ENCODE measurements at places on chromosomes 2 and 18.

DNA sequence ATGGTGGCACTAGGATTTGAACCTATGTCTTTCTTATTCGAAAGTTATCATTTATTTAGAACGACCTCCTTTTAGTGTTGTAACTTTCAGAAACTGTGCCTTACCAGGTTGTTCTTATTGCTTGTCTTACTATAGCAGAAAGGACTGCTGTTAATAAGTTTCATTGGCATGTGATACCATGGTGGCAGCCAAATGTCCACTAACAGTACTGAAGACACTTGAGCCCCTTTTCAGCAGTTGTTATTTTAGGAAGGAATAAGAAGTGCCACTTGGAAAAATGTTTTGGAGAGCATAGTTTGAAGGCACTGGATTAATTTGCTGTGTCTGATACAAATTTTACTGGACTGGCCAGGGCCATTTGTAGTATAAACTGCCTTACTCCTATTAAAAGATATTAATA lies 37.7 kb downstream of the CEP192 start:
- DNase-seq, result no peak

- DNase-seq, result no peak
Observed at GRCh38 chr2:105919826-105920225, 175.1 kb downstream of the NCK2 start.

GRCh38 chr2:235855011-235855410 lies 313.2 kb downstream of the GBX2 start:
- DNase-seq, result no peak

DNA sequence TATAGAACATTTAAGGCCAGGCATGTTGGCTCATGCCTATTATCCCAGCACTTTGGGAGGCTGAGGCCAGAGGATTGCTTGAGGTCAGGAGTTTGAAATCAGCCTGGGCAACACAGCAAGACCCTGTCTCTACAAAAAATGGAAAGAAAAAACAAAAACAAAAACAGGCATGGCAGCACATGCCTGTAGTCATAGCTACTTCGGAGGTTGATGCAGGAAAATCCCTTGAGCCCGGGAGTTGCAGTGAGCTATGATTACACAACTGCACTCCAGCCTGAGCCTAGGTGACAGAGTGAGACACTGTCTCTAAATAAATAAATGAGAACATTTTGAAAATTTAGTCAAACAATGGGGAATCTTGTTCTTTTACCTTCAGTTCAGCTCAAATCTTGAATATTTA lies 12.1 kb upstream of the YES1 start:
- no peak for DNase-seq

- DNase-seq, result no peak
Observed at GRCh38 chr2:95122197-95122551, 566 bp upstream of the MRPS5 start.

GRCh38 chr2:47073641-47074040 lies 81.5 kb downstream of the STPG4 start:
- DNase-seq, result no peak

GRCh38 chr18:23703057-23703986 lies 14.1 kb downstream of the LAMA3 start:
- no peak for DNase-seq

DNA sequence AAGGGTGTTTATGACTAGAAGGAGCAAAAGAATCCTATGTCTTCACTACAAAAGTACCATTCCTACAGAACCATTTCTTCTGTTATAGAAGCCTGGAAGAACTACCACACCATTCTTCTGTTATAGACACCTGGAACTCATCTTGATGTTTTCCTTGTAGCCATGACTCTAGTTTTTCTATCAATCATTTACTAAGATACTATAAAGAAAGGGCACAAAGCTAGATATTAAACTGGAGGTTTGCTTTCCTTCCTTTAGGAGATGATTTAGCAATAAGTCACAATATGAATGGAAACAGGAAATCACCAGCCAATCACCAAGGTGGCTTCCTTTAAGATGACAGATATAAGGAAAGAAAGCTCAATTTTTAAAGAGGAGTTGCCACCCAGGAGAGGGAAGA lies 100.3 kb upstream of the NEUROD1 start:
- no peak for DNase-seq

DNA sequence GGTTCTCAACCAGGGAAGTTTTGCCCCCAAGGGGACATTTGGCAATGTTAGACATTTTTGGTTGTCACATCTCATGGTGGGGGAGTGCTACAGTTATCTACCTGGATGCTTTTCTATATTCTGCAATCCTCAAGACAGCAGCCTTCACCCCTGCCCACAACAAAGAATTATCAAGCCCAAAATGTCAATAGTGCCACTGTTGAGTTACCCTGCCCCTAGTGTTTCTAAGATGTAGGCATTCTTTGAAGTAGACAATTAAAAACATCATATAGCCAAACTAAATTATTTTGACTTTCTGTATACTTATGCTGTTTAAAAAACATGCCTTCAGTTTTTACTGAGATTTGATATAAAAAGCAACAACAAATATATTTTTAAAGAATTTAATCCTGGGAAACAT lies 48.0 kb downstream of the ABI2 start:
- DNase-seq, result no peak

- no peak for DNase-seq
Observed at GRCh38 chr18:26307161-26307773, 81.0 kb downstream of the TAF4B start.

- DNase-seq, result no peak
Observed at GRCh38 chr2:232592772-232593395, 40.5 kb upstream of the EFHD1 start.

DNA sequence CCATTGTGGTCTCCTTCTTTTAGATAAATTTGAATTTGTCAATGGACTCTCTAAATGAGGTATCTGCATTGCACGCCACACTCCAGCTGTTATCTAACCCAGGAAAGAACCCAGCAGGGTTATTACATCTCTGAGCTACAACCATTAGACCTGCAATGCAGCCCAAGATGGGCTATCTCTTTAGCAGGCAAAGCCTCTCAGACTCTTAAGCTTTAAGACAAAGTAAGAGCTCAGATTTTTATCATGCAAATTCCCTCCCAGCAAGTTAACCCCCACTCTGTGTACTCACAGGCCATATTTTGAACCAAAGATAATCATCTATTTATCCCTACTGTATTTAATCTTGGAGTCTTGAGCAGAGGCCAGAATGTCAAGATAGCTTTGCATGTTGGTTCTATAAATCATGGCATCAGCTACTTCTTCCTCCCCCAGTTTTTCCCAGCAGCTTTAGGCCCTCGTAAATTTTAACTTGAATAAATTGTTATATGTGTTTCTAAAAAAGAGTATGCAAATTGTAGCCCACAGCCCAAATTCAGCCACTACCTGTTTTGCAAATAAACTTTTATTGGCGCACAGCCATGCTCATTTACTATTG lies 273.7 kb upstream of the PKDCC start:
- DNase-seq, result no peak

DNA sequence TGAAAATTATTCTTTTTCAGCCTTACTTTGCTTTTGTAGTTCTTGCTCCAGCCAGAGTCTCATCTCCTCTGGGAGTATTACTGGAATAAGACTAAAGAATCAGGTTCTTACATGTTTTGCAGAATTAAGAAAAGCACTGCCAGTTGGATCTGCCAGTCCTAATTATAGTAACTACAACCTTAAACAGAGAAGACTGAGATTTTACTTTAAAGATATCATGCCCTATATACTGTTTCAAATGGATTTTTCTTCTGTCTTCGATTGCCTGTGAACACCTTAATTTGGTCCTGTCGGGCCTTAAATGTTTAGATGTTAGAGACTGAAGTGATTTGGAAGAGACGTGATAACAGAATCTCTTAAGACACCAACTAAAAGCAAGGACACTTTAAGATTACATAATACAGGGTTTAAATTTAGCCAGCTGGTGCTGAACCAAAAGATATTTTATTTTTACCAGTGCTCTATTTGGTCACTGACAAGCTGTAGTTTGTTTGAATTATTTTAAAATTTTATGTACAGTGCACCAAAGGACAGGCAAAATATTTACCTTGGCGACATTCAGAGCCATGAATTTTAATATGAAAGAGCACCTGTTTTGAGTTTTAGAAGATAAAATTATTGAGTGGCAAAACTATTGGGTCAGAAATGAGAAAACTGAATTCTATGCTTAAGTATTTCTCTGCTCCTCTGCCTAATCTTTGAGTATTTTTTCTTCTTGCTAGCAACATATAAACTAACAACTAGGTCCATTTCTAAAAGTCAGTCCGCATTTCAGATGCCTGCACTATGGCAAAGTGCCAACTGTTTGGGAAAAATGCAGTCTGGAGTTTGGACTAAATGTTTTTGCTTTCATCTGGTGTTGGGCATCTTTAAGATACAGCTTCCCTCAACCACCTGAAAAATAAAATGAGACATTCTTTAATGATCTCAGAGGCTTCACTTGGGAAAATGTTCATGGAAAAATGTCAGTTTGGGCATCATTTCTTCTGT lies 300.0 kb downstream of the XIRP2 start:
- DNase-seq, result no peak

DNA sequence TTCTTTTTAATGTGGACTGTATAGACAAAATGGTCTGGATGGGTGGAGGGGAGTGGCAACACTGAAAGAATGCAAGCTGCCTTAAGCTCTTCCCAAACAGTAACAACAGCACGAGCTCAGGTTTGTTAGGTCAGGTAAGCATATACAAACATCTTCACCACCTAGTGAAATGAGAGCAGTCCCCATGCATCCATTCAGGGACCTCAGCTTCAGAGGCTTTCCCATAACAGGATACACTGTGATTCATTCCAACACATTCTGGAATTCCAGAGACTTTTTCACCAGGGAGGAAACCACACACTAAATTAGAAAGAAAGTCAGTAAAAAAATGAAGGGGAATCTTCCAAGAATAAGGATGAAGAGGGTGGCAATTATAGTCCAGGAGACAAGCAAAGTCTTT lies 50.4 kb upstream of the BZW1 start:
- DNase-seq, result no peak

DNA sequence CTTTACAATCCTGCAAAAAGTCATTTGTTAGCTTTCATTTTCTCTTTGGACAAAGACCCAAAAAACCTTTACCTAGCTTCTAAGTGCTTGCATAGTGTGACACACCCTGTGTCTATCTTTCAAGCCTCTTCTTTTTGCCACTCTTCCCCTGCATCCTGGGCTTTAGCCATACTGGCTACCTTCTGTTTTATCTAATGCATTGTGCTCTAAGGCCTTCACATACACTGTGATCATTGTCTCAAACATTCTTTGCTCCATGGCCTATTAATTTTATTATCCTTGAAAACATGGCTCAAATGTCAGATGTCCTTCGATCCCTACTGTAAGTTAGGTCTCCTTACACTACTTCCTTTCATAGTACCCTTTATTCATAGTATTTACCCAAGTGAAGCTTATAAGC lies 84.4 kb downstream of the PIK3C3 start:
- DNase-seq, result no peak

DNA sequence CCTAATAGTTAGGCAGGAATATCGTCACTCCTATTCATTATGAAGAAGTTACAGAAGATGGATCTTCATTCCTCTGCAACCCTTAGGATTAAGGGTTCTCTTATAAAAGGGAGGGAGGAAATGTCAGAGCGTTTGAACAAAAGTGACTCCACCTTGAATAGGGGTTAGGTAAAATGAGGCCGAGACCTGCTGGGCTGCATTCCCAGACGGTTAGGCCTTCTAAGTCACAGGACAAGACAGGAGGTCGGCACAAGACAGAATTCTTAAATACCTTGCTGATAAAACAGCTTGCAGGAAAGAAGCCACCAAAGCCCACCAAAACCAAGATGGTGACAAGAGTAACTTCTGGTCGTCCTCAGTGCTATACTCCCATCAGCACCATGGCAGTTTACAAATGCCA lies 147.6 kb downstream of the CDCA7 start:
- no peak for DNase-seq

- DNase-seq, result no peak
Observed at GRCh38 chr18:251572-251971, 16.3 kb downstream of the THOC1 start.

DNA sequence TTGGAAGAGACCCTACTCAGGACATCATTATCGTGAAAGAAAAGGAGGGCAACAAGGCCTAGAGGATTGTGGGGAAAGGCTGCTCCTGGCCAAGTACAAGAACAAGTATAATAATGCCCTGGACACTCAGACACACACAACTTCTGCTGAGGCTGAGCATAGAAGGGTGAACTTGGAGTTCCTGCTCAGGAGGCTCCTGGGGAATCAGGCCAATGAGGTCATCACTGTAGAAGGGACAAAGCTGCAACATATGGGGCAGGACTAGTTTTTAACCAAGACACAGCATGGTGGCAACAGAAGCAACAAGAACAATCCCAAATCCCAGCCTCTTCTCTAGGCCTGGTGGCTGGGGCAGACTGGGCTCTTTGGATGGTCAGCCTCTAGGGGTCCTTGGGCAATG lies 102.6 kb downstream of the POLR1A start:
- DNase-seq, result no peak

DNA sequence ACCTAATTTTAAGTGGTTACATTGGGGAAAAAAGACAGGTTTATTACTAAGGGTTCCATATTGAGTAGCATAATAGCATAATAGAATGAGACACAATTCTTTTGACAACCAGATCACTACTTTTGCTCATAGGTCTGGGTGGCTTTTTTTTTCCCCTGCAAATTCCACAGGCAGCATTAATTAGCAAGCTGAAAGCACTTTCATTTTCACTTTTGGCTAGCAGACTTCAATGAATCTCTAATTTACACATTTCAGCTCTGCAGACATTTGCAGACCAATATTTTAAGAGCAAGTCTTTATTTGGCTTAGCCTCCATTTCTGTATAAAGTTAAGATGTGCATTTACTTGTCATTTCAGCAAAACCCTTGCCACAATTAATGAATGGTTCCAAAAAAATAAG lies 185.5 kb downstream of the NOL4 start:
- DNase-seq, result no peak

DNA sequence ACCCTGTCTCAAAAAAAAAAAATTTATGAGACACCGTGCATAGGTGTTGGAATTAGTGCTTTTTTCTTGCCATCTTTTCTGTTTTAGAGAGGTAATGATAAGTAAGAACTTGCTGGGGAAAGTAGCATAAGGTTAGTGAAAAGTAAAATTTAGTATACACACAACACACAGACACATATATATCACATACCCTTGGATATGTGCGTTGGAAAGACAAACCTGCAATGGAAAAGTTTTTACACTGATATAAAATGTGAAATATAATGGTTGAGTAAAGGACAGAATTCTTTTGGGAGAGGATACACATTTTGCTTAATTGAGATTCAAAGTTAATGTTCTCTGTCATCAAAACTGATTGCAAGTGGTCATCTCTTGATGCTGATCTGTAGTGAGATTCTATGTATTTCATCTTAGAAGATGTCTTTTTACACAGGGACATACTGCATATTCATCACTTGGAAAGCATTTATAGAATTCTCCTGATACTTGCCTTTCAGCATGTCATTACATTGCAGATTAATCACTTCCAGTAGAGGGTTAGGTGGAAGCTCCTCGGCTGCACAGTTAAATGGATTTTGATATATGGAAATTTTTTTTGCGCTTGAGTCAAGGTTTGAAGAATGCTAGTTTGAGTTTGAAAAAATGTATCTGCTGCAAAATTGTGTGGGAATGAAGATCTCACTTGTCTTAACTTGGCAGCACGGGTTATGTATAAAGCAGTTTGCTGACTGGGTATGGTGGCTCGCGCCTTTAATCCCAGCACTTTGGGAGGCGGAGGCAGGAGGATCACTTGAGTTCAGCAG lies 13.5 kb downstream of the PPP1CB start:
- DNase-seq, result no peak

Data from esophagus squamous epithelium (tissue), 5 donors.